ENCODE measurements at places on chromosomes 16 and 17.
A peak's percentile ranks its signal among the peaks of the same experiment; 100 is the strongest.

GRCh38 chr17:38753071-38753506 lies 548 bp downstream of the PSMB3 start:
- DNase-seq: no peak

- DNase-seq: no peak
Measured at GRCh38 chr16:60166-60565, 6.5 kb downstream of the SNRNP25 start.

DNA sequence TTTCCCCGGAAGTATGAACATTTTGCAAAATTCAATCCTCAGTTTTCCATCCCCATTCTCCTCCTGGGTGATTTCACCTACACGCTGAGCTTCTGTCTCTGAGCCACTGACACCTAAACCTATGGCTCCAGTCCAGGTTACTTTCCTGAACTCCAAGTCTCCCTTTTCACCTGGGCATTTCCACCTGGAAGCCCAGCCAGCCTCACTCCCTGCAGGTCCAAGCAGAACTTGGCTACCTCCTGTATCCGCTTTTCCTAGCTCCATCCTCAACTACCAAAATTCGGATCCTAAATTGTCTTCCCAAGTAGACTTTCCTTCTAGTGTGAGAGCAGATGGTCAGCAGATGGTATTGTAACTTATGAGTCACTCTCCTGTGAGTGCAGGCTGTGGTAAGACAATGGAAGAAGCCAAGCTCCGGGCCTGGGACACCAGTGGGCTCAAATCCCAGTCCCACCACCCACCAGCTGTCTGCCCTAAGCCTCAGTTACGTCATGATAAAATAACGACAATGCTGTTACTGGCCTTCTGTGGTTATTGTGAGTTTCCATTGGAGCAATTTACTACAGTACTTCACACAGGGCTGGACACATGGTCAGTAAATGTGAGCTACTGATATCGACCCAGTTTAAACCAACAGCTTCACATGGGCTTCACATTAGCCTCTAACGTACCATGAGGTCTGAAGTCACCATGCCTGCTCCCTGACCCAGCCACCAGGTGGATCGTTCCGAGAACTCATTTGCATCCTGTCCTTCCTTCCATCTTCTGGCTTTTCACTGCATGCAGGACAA lies 33.3 kb downstream of the PECAM1 start:
- peak; percentile 79 for DNase-seq

- DNase-seq: no peak
Measured at GRCh38 chr16:8867216-8867931, 1.4 kb downstream of the CARHSP1 start.
